ENCODE measurements at places on chromosomes 2 and 18.

GRCh38 chr2:19488009-19488691 is 129.7 kb upstream of the OSR1 start:
- DNase-seq = no peak

DNA sequence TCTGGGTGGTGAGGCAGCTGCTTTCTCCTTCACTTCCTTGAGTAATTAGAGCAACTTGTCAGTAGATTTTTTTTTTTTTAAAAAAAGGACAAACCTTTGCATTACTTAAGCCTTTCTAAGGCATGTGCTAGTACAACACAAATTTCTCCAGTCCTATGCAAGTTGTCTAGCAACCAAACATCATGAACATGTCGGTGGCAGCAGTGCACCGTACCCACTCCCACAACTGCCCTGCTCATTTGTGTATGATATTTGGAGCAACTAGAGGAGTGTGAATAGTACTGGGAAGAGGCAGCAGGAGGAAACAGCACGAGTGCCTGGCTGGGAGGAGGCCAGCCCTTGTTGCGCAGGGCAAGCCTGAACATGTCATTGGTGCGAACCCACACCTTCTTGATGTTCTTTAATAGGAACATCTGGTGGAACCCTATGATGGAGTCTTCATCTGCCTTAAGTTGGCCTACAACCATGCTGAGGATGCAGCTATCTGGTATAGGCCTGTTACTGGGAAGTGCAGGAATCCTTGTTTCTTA is 238.3 kb downstream of the TDRD15 start:
- DNase-seq = no peak

DNA sequence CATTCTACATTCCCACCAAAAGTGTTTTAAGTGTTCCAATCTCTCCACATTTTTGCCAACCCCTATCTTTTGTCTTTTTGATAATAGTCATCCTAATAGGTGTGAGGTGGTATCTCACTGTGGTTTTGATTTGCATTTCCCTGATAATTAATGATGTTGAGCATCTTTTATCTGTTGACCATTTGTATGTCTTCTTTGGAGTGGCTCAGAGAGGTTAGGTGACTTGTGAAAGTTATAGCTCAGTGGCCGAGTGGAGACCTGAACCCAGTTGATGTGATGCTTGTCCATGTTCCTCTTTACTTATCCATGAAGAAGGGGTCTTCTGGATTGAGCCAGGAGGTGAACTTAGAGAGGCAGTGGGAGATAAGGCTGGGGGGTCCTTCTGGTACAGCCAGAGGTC is 78.8 kb downstream of the DDX1 start:
- DNase-seq = no peak

DNA sequence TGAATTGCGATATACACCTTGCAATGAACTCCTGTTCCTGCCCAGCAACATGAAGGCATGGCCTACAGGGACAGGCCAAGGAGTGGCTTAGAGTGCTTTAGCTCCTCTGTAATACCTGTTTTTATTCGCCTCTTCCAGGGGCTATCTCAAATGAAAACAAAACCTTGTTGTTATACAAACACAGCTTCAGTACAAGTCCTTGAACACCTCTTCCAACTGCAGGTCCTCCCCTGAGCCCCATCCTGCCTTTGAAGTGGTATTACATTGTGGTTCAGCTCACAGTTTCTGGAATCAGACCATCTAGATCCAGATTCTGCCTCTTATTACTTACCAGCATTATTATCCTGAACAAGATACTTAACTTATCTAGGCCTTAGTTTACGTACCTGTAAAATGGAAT is 83.0 kb upstream of the HNRNPA3 start:
- DNase-seq = no peak

DNA sequence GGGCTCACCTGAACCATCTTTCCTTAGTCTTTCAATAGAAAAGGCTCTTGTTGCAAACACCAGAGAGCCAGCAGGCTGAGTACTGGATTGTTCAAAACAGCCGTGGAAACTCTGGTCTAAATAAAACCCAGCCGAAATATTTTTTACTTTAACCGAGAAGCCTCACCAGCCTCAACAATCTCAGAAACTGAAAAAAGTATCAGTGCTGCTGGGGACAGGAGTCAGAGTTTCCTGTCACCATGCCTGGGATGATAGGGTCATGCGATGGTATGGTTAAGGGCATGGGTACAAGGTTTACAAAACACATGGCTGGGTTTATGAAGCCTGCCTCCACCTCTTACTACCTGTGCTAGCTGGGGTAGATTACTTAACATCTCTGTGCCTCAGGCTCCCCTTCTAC is 55.3 kb upstream of the FZD7 start:
- no peak for DNase-seq

- no peak for DNase-seq
Observed at GRCh38 chr18:57768537-57769326, 34.4 kb downstream of the ATP8B1 start.

DNA sequence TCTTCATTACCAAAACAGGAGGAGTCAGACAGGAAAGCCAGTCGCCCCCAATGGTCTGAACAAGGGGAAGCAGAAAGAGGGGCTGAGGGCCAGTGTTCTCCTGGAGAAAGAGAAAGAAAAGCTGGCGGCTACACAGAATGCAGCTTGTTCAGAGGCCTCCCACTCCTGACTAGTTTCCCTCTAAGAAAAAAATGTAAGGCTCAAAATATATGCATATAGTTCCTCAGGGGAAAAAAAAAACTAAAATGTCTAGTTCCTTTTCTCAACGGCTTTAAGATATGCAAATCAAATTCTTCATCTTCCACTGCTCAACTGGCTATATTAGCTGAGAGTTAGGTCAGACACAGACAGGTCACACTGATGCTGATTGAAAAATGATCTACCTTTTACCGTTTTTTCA is 18.6 kb downstream of the MBOAT2 start:
- no peak for DNase-seq

DNA sequence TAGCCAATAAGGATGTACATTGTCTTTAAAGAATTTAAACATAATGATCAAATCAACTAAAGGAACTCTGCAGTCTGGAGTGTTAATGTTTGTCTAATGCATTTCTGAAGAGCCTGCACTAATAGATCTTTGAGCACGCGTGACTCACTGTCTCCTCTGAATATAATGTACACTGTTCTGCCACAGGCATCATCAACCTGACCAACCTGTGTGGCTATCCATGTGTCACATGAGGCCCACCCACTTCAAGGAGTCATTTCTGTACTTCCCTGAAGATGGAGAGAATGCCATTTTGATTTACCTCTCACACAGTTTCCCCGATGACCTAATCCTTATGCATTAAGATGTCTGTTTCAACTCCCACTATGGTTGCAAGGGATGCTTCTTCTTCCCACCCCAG is 434.0 kb upstream of the SPHKAP start:
- DNase-seq = no peak

DNA sequence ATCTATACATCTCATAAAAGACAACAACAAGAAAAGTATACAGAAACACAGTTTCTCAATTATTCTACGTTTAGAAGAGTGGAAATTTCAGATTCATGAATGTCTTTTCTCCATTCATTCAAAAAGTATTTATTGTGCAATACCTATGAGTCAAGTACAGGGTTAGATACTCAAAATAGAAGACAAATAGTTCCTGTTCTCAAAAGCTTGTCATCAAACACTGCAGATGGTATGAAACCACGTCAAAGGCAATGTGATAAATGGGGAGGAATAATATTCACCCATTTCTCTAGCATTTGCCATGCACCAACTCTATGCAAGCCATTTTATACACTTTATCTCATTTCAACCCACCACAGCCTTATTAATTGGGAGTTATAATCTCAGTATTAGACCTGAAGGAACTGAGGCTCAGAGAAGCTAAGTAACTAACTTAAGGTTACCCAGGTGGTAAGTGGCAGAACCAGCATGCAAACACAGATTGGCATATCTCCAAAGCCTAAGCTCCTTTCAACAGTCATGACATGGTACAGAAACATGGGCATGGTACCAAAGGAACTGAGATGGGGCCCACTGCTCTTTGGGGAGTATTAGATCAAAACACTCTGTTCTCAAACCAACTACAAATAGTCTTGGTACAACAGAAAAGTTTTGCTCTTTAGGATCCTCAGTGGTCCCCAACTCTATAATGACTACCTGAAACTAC is 67.2 kb upstream of the NPAS2 start:
- DNase-seq = no peak

DNA sequence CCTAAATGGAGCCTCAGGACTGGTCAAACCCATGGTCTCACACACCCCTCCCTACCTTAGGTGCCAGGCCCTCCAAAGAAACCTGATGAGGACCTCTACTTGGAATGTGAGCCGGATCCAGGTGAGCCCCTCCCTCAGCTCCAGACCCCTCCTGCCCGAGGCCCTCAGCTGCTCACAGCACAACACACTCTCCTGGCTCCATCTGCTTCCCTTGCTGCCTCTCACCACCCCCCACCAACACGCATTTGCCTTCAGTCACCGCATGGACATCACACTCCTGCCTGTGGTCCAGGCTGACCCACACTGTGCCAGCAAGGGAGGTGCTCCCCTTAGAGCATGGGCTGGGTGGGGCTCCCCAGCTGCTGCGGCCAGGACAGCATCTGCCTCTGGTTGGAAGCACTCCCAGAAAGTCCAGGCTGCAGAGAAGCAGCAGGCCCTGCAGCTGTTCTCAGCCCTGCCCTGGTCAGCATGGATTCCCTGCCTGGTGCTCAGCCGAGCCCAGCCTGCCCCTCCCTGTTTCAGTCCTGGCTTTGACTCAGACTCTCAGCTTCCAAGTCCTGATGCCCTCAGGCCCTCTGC is 15.1 kb downstream of the SH2D6 start:
- DNase-seq = no peak

GRCh38 chr2:224264259-224264658 is 137.6 kb downstream of the FAM124B start:
- DNase-seq = no peak

DNA sequence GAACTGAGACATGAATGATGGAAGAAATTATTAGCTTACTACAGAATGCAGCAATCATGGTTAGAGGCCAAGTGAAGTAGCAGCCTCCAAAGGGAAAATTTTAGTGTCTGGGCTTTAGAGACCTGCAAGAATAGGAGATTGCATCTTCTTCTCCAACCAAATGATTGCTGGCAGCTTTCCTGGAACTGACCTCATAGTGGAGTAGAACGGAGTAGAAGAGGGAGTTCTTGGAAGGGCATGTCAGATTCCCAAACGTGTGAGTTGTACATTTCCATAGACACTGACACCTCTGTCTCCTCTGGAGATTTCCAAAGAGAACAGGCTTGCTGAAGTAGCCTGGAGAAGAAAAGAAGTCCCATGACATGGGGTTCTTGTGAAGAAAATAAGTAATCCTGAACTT is 169.8 kb upstream of the ERBB4 start:
- no peak for DNase-seq

DNA sequence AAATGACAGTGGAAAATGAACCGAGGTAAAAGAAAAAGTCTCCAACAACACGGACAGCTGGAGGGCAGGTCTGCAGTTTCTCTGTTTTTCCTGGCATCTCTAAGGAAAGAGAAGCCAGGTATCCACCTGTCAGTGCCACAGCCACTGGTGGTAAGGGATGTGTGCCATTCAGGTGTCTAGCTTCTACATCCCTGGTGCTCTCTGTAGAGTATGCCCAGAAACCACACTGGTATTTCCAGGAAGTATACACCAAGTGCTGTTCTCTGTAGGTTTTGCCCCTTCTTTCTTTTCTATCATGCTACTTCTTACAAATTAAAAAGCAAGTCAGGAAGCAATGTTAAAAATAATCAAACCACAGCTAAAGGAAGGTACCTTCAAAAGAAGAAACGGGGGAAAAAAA is 7.6 kb upstream of the AGFG1 start:
- no peak for DNase-seq

GRCh38 chr2:156719036-156719435 is 282.9 kb downstream of the GPD2 start:
- no peak for DNase-seq

DNA sequence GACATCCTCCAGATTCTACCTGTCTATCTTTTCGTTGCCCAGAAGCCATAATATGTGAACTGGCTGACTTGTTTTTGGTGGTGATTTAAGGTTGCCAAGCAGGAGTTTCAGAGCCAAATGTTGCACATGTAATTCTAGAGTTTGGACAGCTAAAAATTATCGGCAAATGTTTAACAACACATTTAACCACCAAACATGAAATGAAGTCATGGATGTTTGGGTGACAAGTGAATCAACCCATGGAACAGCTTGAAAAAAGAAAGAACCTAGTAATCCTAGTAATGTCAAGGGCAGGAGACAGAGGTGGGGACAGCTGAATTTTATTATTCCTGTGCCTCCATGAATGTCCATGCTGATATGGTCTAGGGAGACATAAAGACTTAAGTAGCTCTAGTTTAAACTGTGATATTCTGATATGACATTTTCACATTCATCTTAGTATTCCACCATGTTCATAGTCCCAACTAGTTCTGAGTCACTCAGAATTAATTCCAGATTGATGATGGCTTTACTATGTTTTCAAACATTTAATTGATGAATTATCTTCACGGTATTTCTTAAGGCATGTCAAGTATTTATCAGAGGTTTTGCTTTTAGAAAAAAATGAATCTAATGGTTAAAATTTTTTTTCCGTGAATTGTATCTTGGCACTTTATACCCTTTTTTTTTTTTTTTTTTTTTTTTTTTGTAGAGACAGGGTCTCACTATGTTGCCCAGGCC is 101.7 kb downstream of the SOCS6 start:
- DNase-seq = no peak

DNA sequence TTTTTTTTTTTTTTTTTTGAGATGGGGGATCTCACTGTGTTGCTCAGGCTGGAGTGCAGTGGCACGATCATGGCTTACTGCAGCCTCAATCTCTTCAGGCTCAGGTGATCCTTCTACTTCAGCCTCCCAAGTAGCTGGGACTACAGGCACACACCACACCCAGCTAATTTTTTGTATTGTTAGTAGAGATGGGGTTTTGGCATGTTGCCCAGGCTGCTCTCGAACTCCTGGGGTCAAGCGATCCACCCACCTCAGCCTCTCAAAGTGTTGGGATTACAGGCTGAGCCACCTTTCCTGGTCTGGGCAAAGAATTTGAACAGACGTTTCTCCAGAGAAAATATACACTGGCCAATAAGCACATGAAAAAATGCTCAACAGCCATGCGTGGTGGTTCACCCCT is 2.9 kb upstream of the SNRNP200 start:
- DNase-seq = no peak

DNA sequence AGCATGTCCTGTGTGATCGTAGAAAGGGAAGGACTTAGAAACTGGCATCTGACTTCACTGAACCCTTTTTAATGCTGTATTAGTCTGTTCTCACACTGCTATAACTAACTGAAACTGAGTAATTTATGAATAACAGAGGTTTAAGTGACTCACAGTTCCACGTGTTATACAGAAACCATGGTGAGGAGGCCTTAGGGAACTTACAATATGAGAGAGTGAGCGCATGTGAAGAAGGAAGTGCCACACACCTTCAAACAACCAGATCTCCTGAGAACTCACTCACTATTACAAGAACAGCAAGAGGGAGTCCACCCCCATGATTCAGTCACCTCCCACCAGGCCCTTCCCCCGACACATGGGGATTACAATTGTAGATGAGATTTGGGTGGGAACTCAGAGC is 811.3 kb downstream of the CPS1 start:
- DNase-seq = no peak

GRCh38 chr18:54647176-54647575 is 56.1 kb downstream of the DYNAP start:
- DNase-seq = no peak

- DNase-seq = no peak
Observed at GRCh38 chr2:61443342-61444041, 27.4 kb downstream of the USP34 start.
